DND-41 (cell line): ENCODE measurements at places on chromosomes 4 and X.
A peak's percentile ranks its signal among the peaks of the same experiment; 100 is the strongest.

DNA sequence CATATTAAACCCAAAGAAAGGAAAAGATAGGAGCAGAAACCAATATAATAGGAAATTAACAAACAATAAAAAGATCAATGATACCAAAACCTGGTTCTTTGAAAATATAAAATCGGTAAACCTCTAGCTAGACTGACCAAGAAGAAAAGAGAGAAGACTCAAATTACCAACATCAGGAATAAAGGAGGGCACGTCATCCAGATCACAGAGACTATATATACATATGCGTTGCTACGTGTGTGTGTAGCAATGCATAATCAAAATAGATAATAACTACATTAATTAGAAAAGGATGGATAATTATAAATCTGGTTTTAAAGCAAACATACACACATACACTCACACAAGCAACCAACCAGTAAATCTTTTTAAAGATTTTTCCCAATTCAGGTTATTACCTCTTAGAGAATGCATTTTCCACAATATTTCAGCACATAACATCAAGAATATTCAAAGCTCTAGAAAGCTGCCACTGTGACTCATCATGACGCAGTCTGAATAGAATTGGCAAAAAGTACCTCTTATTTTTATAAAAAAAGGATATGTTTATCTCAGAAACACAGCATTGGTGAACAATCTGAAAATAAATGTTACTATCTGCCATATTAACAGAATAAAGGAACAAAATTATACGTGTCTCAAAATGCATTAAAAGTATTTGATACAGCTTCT lies 41.4 kb upstream of the USP9X start:
- no peak overlapping the region for H3K27ac ChIP-seq
- no peaks in the 10 kb centered on the region for H3K27me3 ChIP-seq
- H3K4me3 ChIP-seq: no peak overlapping the region
- H3K36me3 ChIP-seq: no peaks in the 10 kb centered on the region

GRCh38 chrX:72526534-72527508 lies 45.8 kb downstream of the HDAC8 start:
- no peaks in the 10 kb centered on the region for H3K27me3 ChIP-seq
- H3K4me1 ChIP-seq: no peaks in the 10 kb centered on the region
- no peaks in the 10 kb centered on the region for H3K36me3 ChIP-seq
- no peak overlapping the region for H3K27ac ChIP-seq

GRCh38 chrX:78665342-78665741 lies 6.2 kb upstream of the RTL3 start:
- no peak for DNase-seq
- no peak overlapping the region for H3K4me3 ChIP-seq
- no peaks in the 10 kb centered on the region for H3K36me3 ChIP-seq
- no peak overlapping the region for H3K27ac ChIP-seq

GRCh38 chr4:125444166-125444565 lies 129.4 kb downstream of the FAT4 start:
- no peaks in the 10 kb centered on the region for H3K4me1 ChIP-seq
- no peaks in the 10 kb centered on the region for H3K36me3 ChIP-seq
- DNase-seq: no peak
- no peaks in the 10 kb centered on the region for H3K27me3 ChIP-seq

DNA sequence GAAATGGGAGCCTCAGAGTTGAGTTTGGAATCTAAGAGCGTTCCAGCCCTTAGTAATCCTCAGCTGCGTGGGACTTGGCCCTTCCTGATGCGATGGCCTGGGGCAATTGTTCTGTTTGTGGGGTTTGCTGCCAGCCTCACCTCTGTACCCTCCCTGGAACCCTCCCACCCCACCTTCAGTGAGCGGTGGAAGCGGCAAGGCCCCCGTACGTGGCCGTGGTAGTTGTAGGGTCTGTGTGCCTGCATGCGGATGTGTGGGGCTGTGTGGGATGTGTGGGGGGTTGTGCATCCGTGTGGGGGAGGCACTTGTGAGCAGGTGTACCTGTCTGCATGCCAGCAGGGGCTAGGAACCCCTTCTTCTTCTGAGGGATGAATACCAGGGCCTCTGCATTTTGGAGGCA lies 65.4 kb upstream of the ADRA2C start:
- no peak overlapping the region for H3K27ac ChIP-seq
- H3K27me3 ChIP-seq: no peaks in the 10 kb centered on the region
- H3K4me3 ChIP-seq: no peak overlapping the region
- H3K4me1 ChIP-seq: no peaks in the 10 kb centered on the region

- DNase-seq: no peak
- H3K27me3 ChIP-seq: no peaks in the 10 kb centered on the region
- H3K27ac ChIP-seq: no peak overlapping the region
- no peak overlapping the region for H3K4me3 ChIP-seq
- peaks cover 26% of the 10 kb centered on the region for H3K4me1 ChIP-seq
Observed at GRCh38 chr4:113759696-113760093, 1.8 kb downstream of the CAMK2D start.

- H3K36me3 ChIP-seq: no peaks in the 10 kb centered on the region
- no peak overlapping the region for H3K4me3 ChIP-seq
- H3K27ac ChIP-seq: no peak overlapping the region
Observed at GRCh38 chrX:124497386-124497785, 151.0 kb downstream of the SH2D1A start.

GRCh38 chrX:2549876-2550275 lies 49.1 kb upstream of the DHRSX start:
- no peaks in the 10 kb centered on the region for H3K27me3 ChIP-seq
- no peaks in the 10 kb centered on the region; the same call in 1 of the 2 replicates for H3K4me1 ChIP-seq
- H3K36me3 ChIP-seq: no peaks in the 10 kb centered on the region
- no peak overlapping the region for H3K27ac ChIP-seq
- DNase-seq: no peak

- H3K27me3 ChIP-seq: no peaks in the 10 kb centered on the region
- peaks cover 58% of the 10 kb centered on the region for H3K36me3 ChIP-seq
- no peaks in the 10 kb centered on the region for H3K4me1 ChIP-seq
- no peak overlapping the region for H3K4me3 ChIP-seq
Observed at GRCh38 chr4:4269856-4270255, 20.1 kb downstream of the LYAR start.

GRCh38 chrX:87846956-87847355 lies 329.4 kb downstream of the KLHL4 start:
- no peaks in the 10 kb centered on the region for H3K36me3 ChIP-seq
- DNase-seq: no peak
- H3K27ac ChIP-seq: no peak overlapping the region

GRCh38 chrX:65643531-65644052 lies 23.9 kb upstream of the MSN start:
- H3K4me1 ChIP-seq: no peaks in the 10 kb centered on the region
- no peak overlapping the region for H3K4me3 ChIP-seq
- no peaks in the 10 kb centered on the region for H3K27me3 ChIP-seq
- no peak overlapping the region for H3K27ac ChIP-seq
- no peaks in the 10 kb centered on the region for H3K36me3 ChIP-seq
- DNase-seq: no peak

- no peaks in the 10 kb centered on the region for H3K36me3 ChIP-seq
- DNase-seq: peak; percentile 57
- H3K27me3 ChIP-seq: no peaks in the 10 kb centered on the region
- H3K4me3 ChIP-seq: no peak overlapping the region
- peaks cover 10% of the 10 kb centered on the region for H3K4me1 ChIP-seq
Observed at GRCh38 chr4:80492761-80493160, 157.2 kb downstream of the CFAP299 start.

DNA sequence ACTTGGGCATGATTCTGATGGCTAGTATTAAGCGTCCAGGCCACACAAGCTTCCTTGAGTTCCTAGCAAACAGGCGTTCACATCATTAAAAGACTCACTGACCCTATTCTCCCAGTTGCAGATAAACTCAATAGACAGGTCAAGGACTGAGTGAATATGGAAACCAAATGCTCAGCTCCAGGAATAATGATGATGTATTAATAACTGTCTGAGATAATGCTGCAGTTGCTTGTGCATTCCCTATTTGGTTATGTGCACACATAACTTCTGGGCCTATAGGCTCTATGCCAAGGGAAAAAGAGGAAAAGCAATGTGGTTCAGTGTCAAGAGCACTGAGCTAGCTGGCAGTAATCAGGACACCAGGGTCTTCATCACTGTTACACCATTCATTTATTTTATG lies 3.5 kb downstream of the RAB9B start:
- H3K27ac ChIP-seq: no peak overlapping the region
- no peaks in the 10 kb centered on the region for H3K27me3 ChIP-seq
- DNase-seq: no peak
- H3K36me3 ChIP-seq: no peaks in the 10 kb centered on the region
- no peak overlapping the region for H3K4me3 ChIP-seq

- H3K27ac ChIP-seq: no peak overlapping the region
- no peak overlapping the region for H3K4me3 ChIP-seq
- H3K27me3 ChIP-seq: no peaks in the 10 kb centered on the region
- DNase-seq: no peak
- no peaks in the 10 kb centered on the region for H3K36me3 ChIP-seq
Observed at GRCh38 chrX:111467896-111468295, 43.5 kb upstream of the SERTM2 start.

- H3K27me3 ChIP-seq: no peaks in the 10 kb centered on the region
- peaks cover 21% of the 10 kb centered on the region for H3K4me1 ChIP-seq
- H3K36me3 ChIP-seq: no peaks in the 10 kb centered on the region
- H3K4me3 ChIP-seq: no peak overlapping the region
- peak overlapping the region; percentile 81 for H3K27ac ChIP-seq
Observed at GRCh38 chrX:46648660-46649059, 75.1 kb downstream of the CHST7 start.

DNA sequence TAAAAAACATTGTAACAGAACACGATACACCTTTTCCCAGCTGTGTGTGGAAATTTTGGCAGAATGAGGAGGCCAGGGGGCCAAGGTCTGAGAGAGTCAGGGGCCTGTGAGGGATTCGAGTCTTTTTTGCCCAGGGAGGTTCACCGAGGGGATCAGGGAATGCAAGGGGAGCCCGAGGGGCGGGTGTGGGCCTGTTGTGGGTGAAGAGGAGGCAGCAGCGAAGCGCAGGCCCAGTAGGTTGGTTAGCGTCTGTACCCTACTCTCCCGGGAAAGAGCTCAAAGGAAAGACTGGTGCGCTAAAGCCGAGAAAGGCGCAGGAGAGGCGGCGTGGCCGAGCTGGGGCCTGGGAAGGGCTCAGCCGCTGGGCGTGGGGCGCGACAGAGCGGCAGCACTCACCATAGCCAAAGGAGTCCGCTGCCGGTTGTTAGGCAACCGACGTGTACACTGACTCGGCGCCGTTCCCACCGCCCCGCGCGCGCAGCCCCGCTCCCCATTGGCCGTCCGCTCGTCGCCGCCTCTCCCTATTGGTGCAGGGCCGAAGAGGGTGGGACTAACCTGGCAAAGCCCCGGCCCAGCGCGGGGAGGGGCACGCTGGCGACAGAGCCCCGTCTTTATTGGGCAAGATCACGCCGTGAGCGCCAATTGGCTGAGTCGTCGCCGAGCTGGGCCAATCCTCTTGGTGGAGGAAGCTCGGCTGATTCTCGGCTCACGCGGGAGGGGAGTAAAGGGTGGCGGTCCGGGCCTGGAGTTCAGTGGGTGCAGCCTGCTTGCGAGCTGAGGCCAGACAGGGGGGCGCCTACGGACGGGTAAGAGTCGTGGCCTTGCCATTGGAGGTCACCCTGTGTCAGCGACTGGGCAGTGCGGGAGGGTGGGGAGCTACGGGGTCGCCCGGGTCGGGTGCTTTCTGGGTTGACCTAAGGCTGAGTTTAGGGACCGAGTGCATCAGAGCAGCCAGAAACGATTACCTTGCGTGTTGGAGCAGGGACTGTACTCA lies at the start of the genes CETN2 and NSDHL:
Gene CETN2, minus strand, starts transcription at position 446 of the 994 bp plus-strand sequence. Its CDS starts 47 bp downstream, at position 399.
Gene NSDHL, plus strand, starts transcription at position 752 of the 994 bp plus-strand sequence. CDS start 15,262 bp downstream, outside the sequence.
- DNase-seq: peak; percentile 95
- H3K36me3 ChIP-seq: peaks cover 25% of the 10 kb centered on the region
- peak within 1 kb of the TSS; percentile 74 for H3K27ac ChIP-seq
- peaks cover 31% of the 10 kb centered on the region for H3K4me1 ChIP-seq
- H3K27me3 ChIP-seq: no peaks in the 10 kb centered on the region

DNA sequence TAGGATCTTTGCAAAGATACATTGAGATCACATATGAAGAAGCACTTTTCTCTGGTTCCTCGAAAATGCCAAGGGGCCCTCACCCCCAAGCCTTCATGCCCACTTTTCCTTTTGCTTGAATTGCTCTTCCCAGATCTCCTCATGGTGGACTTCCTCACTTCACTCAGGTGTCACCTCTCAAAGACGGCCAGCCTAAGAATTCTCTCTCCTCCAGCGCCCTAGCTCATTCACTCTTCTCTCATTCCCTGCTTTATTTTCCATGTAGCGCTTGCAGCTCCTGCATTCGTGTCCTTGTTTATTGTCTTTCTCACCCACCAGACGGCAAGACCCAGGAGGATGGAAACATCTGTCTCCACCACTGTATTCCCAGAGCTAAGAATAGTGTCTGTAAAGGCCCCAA lies 32.9 kb downstream of the CCKAR start:
- no peaks in the 10 kb centered on the region for H3K36me3 ChIP-seq
- no peaks in the 10 kb centered on the region for H3K27me3 ChIP-seq
- H3K27ac ChIP-seq: peak overlapping the region; percentile 36
- peaks cover 14% of the 10 kb centered on the region for H3K4me1 ChIP-seq

DNA sequence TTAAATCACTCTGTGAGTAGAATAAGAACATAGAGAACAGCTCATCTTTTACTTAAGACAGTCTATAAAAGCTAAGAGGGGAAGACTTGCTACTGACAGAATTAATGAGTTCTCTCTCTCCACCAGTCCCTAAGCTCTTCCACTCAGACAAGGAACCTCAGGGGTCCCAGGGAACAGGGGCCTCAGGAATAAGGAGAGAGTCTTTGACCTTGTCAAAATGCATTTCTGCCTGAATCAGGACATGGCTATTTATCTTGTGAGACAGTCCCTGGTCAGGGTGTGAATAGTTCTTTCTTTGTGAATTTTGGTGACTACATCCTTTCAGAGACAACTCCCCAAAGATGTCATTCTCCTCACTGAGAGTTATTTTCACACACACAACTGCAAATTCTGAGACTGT lies 218.7 kb upstream of the HS3ST1 start:
- no peaks in the 10 kb centered on the region for H3K4me1 ChIP-seq
- H3K27me3 ChIP-seq: no peaks in the 10 kb centered on the region
- DNase-seq: no peak
- no peaks in the 10 kb centered on the region for H3K36me3 ChIP-seq
- H3K27ac ChIP-seq: no peak overlapping the region
- no peak overlapping the region for H3K4me3 ChIP-seq

- no peak for DNase-seq
- no peaks in the 10 kb centered on the region for H3K4me1 ChIP-seq
- no peaks in the 10 kb centered on the region for H3K27me3 ChIP-seq
- no peak overlapping the region for H3K4me3 ChIP-seq
- peaks cover 7% of the 10 kb centered on the region; the same call in 1 of the 2 replicates for H3K36me3 ChIP-seq
Observed at GRCh38 chr4:82626251-82626868, 64.6 kb upstream of the TMEM150C start.

DNA sequence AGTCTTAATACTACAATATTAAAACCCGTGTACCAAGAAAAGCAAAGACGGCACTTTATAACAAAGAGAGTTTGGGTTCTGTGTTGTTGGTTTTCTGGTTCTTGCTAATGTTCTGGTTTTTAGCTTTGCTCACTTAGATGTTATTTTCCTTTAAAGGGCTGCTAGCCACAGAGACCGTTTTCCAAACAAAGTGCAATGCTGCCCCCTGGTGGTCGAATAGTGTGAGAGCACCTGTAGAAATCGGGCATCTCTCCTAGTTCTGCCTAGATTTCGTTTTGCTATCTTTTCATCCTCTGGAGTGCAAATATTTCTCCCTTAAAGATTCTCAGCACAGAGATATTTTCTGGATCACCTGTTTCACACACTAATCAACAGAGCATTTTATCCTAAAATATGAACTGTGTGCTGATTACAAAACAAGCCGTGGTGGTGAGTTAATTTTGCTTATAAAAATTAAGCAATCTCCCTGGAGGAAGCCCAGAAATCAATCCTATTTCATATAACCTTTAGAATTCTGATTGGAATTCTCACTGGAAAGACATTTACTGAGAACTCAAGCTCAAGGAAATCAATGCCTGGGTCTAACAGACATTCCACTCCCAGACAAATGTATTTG lies 334.5 kb upstream of the NOCT start:
- no peaks in the 10 kb centered on the region for H3K36me3 ChIP-seq
- no peak overlapping the region for H3K27ac ChIP-seq
- H3K4me1 ChIP-seq: no peaks in the 10 kb centered on the region
- DNase-seq: peak; percentile 72
